ENCODE measurements at places on chromosomes 1 and 21.

DNA sequence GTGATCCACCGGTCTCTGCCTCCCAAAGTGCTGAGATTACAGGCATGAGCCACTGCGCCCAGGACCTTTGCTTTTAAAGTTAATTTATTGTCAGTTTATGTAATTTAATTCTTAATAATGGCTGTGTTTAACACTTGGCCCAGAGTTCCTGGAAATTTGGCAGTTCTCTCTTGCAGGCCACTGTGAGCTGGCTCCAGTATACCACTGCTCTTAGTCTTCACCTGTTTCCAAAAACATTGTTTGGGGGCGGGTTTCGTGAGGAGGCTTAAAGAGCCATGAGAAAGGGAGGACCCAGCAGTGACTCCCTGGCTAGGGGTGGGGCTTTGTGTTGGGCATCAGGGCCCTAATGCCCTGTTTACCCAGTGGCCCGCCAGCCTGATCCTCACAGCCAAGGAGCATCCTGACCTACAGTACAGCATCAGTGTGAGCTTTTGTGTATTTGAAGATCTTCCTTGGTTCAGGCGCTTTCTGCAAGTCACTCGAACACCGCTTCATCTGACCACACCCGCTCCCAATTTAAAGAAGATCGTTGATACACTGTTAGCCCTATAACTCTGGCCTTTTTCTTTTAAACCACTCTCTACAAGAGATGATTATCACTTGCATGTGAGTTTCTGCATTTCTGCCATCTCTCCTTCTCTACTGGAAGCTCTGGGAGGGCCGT is 12.0 kb upstream of the BGLAP start:
- no peak for DNase-seq

DNA sequence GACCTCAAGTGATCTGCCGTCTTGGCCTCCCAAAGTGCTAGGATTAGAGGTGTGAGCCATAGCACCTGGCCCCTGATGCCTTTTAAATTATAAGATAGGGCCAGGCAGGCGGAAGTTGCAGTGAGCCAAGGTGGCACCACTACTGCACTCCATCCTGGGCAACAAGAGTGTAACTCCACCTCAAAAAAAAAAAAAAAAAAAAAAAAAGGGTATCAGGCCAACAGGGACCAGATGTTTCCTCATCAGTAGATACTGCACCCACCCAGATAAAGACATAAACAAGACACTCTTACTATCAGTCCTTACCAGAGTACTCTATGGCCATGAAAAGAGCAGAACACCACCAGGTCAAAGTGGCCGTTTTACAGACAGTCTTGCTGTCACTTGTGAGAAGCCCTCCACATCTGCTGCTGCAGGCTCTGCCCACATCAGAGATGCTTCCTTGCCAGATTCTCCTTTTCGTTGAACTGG is 3.3 kb downstream of the C21orf58 start:
- DNase-seq = no peak

DNA sequence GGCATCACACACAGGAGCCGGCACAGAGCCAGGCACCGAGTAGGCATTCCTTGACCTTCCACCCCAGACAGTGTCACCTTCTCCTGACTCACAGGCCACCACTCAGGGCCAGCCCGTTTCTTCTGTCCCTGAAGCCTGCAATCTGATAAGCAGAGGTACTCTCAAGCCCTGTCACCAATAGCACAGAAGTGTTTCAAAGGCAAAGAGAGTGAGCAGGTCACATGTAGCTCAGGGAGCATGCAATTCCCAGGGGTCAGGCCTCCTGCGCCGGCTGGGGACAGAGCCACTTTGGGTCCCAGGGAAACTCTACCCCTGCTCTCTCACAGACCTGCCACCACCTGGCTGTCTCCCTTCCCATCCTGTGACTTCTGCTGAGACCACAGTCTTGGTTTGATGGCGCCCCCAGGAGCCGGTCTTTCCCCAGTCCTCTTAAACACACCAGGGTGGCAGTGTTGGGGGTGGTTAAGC is 13.2 kb downstream of the CAPN9 start:
- DNase-seq = no peak

GRCh38 chr1:169236143-169236542 is 129.7 kb downstream of the ATP1B1 start:
- DNase-seq = no peak

DNA sequence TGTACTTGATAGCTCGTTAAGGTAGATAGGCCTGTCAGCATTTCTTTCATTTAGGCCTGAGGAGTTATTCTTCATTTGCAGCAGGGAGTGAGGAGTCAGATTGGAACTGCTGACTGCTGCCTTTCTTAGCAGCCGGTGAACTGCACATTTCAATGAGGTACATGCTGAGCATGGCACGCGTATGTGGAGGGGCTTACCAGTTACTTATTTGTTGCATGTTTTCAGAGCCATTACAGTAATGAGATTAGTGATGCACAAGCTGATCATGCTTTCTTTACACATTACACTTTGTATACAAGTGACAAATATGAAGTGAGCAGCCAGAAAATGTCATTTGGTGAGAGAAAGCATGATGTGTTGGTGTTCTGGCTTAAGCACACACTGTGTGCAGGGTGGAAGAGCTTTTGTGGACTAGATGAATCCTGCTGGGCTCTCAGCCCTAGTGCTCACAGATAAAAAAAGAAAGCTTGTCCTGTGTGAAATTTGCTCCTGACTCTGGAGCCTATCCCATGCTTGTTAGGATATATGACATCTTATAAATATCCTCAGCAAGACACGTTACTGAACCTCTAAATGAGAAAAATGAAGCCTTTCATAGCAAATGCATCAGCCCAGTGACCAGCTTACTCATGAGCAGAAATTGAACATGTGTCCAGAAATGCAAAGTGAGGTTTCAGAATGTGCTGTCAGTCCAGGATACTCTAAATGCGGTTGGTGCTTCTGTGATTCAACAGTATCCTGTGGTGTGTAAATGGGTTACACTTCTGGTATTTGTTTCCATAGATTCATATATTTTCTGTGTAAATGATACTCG is 574.7 kb upstream of the ADGRL2 start:
- no peak for DNase-seq

GRCh38 chr1:204544321-204544720 is 28.1 kb downstream of the MDM4 start:
- DNase-seq = no peak

DNA sequence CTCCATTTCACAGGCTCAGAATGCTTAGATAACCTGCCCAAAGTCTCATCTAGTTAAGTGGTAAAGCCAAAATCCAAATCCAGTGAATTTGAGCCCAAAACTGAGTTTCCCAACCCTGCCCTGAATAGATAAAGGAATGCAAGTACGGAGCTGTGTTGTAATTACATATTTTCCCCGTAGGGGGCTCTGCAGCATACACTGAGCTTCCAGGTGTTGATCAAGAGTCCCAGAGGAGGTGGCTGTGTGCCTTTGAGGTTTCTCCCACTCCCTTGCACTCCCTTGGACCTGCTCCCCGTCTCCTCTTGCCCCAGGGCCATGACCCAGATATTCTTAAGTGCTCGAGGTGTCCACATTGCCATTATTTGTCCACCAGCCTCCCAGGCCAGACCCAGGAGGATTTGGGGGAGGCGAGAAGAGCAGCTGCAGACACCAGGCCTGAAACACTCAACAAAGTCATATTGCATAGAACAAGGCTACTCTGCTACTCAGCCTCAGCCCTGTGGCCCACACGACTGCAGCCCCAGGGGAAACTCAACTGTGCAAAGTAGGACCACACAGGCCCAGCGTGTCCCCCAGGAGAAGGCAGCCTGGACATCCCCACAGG is 18.4 kb upstream of the LY9 start:
- no peak for DNase-seq

DNA sequence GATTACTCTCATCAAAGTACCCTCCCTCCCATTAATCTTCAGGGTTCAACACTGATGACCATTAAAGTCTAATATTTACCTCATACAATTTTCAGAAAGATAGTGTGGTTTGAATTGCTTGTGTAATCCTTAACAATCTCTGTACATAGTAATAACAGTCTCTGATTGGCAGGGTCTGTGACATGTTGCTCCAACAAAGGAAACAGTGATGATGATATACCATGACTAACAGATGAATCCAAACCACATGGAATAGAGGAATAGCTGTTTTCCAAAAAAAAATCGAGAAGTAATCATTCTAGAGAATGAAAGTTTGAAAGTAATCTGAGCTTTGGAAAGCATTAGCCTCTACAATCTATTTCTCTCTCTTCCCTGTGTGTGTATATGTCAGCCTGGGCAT is 610.1 kb upstream of the NEGR1 start:
- no peak for DNase-seq

- DNase-seq = no peak
These were observed 356.4 kb upstream of the ST6GALNAC5 start for GRCh38 chr1:76510672-76511557.

DNA sequence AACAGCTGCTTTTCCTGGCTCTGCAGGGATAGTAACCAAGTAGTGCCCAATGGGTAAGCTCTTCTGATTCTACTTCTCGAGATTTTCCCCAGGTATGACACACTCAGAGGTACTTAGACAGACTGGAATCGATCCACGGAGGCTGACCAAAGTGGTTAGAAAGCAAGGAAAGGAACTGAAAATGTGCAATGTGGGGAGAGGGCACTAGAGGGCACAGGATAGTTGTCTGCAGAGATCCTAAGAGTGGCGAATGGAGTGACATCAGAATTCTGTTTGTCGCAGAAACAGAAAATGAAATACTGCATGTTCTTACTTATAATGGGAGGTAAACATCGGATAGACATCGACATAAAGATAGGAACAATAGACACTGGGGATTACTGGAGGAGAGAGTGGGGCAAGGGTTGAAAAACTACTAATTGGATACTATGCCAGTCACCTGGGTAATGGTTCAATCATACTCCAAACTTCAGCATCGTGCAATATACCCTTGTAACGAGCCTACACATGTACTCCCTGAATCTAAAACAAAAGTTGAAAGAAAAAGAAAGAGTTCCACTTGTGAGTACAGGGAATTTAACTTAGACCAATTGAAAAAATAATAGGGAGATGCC is 23.3 kb downstream of the CYP2J2 start:
- DNase-seq = no peak

DNA sequence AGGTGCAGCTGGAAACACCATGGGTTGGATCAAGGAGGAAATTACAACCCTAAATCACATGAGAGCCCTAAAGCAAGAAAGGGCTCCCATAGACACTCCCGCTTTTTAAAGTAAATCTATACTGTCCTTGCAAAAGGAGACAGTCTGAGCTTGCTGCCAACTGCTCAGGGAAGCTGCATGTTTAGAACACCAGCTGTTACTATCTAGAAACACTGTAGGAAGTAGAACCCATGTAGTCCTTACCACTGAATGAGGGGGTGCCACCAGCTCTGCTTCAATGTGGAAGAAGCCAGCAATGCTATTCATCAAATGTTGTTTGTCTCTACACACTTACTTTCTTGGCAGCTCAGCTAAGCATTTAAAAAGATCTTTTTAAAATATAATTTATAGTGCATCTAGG is 79.8 kb downstream of the PIGK start:
- DNase-seq = no peak

- DNase-seq = no peak
These were observed 144.0 kb downstream of the ZNF281 start for GRCh38 chr1:200265881-200266280.

DNA sequence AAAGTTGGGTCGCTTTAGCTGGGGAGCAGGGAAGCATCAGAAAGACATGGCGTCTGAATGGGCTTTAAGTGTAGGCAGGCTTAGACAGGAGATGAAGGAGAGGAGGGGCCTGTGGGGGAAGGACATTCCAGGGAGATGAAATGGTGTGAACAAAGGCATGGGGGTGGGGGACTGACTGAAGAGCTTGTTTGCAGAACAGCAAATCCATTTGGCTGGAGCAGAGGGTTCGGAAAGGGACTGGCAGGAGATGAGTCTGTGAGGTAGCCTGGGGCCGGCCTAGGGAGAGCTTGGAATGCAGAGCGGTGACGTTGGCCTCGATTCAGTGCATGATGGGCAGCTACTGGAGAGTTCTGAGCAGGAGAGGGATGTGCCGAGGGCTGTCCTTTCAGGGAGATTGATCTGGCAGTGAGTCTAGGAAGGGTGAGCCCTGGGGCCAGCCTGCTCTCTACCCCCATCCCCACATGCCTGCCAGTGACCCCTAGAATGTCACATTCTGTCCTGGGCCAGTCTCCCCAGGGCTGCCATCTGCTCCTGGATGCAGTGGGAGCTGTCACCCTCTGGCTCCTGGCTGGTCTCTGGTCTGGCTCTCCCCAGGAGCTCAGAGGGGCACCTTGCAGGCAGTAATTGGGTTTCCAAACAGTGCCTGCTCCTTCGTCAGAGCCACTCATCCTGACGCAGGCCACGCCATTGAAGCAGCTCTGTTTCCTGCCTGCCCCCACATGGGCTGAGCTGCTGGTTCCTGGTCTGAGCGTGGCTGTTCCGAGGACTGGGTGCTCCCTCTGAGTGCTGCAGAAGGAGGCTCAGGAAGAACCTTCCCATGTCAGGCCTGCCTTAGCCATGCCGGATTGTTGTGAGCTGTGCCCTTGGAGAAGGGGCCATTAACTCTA is 22.3 kb upstream of the TMEM222 start:
- no peak for DNase-seq

DNA sequence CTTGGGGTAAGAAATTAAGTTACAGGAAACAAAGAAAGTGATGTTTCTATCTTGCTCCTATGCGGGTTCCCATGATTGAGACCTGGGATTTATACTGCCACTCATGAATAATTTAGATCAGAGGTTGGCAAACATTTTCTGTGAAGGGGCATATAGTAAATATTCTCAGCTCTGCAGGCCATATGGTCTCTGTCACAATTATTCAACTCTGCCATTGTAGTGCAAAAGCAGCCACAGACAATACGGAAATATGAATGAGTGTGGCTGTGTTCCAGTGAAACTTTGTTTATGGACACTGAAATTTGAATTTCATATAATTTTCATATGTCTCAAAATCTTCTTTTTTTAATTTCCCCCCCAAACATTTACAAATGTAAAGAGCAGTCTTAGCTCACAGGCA is 127.2 kb downstream of the FOXD2 start:
- no peak for DNase-seq

GRCh38 chr21:35220301-35220700 is 171.2 kb upstream of the RUNX1 start:
- no peak for DNase-seq

DNA sequence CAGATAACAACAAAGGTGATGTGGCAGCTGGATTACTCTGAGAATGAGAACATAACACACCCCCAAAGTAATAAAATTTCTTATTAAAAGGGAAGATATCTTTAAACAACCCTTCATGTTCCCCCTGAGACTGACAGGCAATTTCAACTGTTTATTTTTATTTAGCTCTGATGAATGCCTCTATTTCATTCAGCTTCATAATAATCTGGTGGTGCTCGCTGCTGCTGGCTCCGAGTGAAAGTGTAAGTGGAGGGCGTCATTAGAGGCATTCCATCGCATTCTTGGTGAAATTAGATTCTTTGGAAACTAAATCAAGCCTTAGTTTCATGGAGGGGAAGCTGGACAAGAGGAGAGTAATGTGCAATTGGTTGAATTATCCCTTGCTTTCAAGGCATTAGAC is 128.9 kb downstream of the GRIK1 start:
- no peak for DNase-seq

DNA sequence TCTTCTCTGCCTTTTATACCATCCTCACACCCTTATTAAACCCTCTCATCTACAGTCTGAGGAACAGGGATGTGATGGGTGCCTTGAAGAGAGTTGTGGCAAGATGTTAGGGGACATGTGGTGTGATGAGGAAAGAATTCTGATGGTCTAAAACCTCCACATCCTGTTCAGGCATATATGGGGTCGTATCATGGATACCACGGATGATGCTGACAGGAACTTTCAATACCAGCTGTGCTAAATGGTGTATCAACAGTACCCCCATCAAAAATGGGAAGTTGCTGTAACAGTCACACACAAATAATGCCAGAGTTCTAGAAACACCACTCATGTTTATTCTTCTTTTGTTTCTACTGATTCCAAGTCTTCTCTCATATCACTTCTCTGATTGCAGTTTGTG is 12.9 kb downstream of the OR2T6 start:
- no peak for DNase-seq
